ENCODE measurements at places on chromosomes 12 and 14.

- no peak for DNase-seq
These were observed 116.8 kb downstream of the RIN3 start for GRCh38 chr14:92630367-92630766.

- no peak for DNase-seq
These were observed 31.2 kb downstream of the DAD1 start for GRCh38 chr14:22557846-22558220.

DNA sequence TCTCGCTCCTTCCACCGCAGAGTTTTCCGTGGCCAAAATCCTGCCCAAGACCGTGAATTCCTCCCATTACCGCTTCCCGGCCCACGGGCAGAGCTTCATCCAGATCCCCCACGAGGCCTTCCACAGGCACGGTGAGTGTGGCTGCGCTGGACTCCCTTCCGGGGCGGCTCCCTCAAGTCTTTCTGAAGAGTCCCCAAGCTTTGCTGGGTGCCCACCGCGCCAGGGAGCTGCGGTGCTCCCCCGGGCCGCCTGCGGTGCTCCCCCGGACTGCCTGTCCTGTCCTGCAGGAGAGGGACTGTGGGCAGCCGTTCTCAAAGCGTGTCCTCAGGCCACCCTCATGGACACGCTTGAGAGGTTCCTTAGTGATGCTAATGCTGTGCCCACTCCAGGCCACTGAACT is 50.5 kb downstream of the ADGRD1 start:
- DNase-seq: no peak

DNA sequence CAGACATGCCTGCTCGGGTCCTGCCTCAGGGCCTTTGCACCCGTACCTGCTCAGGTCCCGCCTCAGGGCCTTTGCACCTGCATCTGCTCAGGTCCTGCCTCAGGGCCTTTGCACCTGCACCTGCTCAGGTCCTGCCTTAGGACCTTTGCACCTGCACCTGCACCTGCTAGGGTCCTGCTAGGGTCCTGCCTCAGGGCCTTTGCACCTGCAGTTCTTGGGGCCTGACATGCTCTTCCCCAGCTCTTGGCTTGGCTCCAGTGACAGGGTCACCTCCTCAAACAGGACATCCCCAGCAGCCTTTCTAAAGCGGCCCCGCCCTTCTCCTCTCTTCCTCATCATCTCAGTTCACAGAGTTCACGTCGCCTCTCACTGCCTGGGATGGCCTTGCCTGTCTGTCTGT is 54.9 kb upstream of the NCOR2 start:
- no peak for DNase-seq

DNA sequence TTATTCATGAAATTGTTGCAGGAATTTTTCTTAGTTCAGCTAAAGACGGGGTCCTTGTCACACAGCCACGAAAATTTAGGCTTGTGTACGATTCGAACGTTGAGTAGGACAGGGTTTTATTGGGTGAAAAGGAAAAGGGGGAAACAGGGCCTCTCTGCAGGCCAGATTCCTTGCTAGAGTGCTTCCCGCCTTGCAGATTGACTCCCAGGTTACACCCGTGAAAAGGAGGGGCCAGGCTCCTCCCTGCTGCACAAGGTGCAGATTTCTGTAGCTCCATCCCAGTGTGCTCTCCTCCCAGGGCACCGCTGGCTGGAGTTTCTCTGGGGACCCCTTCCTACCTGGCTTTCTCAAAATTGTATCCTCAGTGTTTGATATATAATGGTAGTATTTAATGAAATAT is 221.5 kb downstream of the ERC1 start:
- DNase-seq: peak; percentile 51

GRCh38 chr14:24036169-24036962 is 15.4 kb upstream of the CARMIL3 start:
- peak; percentile 81 for DNase-seq

DNA sequence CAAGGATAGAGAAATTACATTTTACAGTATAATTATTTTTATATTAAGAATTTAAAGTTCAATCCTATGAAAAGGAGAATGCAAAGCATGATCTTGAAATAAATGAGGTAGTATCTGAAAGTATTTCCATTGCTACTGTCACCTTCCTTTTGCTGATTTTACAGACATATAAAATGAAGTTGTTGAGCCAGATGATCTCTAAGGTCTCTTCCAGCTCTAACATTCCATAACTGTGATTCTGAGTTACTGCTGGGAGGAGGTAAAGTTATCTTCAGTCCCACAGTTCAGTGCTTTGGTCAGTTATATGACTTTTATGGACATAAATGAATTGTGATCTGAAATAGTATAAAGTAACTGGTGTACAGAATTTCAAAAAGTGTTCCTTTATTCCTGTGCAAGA is 52.8 kb downstream of the SLC38A6 start:
- no peak for DNase-seq

- DNase-seq: peak; percentile 81
These were observed 130.3 kb upstream of the FUT8 start for GRCh38 chr14:65281991-65282895.

GRCh38 chr14:35189422-35189821 is 67.1 kb downstream of the PRORP start:
- DNase-seq: no peak

- DNase-seq: no peak
These were observed 113.5 kb downstream of the TMTC2 start for GRCh38 chr12:82800185-82800584.
